ENCODE measurements at places on chromosomes 11 and 22.
A peak's percentile ranks its signal among the peaks of the same experiment; 100 is the strongest.

DNA sequence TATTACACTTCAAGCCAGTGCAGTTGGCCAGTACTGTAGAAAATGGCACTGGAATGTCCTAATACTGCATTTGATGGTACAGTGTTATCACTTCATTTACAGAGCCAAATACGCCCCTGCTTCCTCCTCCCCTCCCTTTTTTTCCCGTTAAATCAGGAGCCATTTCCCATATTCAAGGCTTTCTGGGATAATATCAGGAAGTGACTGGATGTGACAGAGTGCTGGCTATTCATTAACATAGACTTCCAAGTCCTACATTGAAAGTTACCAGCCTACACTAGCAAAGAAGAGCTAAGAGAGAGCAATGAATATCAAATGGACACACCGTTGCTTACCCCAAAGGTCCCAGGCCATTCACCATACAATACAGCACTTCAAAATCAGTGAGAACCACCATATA, 32.1 kb upstream of the ABCC8 start:
- DNase-seq, result no peak

DNA sequence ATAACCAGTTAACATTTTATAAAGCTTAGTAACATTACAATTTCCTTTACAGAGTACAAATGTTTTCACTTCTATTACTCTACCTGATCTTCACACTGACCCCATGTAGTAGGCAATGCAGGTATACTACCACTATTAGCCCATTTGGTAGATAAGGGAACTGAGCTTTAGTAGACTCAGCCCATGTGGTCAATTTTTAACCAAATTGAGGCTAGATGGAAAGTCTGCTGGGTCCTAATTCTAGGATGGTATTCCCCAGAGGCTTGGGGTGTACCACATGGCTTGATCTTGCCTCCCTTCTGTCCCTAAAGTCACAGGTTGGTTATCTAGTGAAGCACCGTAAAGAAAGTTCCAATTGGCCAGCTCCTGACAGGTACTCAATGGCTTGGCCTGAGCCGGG, 48.2 kb downstream of the NRXN2 start:
- no peak for DNase-seq

GRCh38 chr22:41052661-41053490, 39.5 kb upstream of the EP300 start:
- no peak for DNase-seq

- DNase-seq, result no peak
Observed at GRCh38 chr11:124519850-124520549, 23.5 kb downstream of the OR8B12 start.

GRCh38 chr11:111520560-111520959, 6.0 kb downstream of the HOATZ start:
- DNase-seq, result no peak

- DNase-seq, result no peak
Observed at GRCh38 chr11:75365711-75366181, 14.3 kb upstream of the ARRB1 start.

DNA sequence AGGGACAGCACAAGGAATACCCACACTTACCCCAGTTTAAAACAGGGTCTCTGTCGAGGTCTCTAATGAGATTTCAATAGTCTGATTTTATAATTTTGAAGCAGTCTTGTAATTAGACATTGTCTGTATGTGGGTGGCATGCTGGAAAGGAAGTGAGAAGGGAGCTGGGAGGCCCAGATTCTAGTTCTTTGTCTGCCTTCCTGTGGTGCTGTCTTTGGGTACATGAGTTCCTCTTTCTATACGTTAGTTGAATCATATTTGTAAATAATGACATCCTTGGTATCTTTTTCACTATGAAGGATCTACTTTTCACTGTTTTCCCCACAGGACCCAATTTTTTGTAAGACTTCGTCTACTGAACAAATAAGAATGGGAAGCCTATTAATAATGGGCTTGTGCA, 42.0 kb upstream of the TENM4 start:
- DNase-seq, result no peak

GRCh38 chr11:12469451-12469850, 92.1 kb downstream of the PARVA start:
- no peak for DNase-seq

DNA sequence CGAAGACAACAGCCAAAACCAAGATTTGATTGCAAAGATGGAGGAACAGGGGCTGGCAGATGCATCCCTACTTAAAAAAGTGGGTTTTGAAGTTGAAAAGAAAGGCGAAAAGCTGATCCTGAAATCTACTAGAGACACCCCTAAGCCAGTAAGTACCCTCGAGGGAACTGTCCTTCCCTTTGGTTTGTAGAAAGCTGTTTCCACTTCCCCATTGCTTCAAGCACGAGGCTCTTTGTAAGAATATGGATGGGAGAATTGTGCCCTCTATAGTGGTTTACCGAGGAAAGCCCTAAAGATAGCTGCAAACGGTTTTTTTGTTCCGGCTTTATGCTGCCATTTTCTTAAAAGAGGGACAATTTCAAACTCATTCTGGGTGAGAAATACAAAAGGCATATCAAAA, 133.9 kb downstream of the WNT7B start:
- no peak for DNase-seq

GRCh38 chr11:33040033-33040861, 875 bp downstream of the TCP11L1 start:
- DNase-seq, result peak; percentile 9

DNA sequence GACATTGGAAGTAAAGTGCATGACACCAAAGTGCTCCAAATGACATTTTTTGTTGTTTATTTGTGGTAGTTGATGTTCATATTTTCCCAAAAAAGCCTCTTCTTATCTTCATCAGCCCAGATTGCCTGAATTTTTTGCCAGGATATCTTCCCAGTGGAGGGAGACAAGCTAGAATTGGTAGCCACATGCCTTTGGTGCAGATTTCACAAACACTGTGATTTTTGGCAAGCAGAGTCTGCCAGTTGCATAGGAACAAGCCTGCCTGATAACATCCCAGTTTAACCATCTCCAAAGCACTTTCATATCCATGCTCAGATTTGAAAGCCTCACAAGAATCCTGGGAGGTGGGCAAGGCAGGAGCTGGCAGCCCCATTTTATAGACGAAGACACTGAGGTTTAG, 102.3 kb upstream of the SYT13 start:
- no peak for DNase-seq

DNA sequence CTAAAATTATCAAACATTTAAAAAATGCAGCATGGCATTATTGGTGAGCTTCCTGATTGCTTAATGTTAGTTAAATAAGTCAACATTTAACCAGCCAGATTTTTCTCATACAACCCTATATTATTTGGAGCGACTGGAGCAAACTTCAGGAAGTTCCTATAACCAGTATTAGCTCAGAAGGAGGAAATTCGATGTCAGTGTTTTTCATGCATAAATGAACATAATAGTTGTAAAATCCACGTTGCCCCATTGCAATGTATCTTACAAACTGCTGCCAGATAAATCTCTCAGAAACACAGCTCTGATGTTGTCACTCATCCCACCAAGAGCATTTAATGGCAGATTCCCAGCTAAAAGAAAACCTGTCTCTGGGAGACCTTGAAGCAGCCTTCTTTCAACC, 278.5 kb downstream of the CASP12 start:
- no peak for DNase-seq

DNA sequence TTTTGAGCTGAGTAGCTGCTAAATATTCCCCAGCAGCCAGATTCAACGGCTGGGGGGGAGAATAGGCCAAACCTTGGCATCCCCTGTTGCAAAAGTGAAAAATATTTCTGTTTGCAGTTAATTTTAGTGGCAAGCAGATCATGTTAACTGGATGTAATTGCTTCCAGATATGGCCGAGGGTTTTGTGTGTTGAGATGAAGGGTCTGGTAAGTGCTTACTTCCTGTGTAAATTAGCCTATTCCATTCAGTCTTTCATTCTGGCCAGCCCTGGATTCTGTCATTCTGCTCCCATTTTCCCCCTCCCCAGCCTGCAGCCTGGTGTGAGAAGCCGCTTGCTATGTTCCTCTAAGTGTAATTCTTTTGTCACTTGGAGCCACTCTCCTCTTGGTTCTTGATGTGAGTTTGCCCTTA, 17.4 kb downstream of the ZBTB16 start:
- no peak for DNase-seq

DNA sequence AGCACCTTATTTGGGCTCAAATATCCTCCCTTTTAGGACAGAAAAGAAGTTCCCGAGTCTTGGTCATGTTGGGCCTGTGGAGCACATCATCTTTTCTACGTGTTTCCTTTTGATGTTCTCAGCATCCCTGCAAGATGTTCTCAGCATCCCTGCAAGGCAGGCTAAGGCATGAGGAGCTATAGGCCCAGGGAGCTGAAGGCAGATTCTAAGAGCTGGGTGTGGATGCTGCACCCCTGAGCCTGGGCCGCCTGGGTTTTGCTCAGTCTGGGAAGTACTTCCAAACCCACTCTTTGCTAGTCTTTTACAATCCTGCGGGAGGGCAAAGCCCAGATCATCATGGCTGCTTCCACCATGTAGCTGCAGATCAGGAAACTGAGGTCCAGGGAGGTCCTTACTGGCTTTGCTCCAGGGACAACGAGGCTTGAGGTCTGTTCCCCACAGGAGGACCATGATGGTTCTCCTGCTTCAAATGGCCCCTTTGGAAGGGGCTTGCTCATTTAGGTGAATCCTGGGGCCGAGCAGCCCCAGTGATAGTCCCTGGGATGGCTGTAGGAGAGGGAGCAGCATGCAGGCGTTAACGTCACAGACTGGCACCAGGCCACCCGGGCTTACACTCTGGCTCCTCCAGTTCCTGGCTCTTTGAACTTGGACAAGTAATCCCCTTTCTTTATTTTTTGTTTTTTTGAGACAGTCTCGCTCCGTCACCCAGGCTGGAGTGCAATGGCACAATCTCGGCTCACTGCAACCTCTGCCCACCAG, 10.6 kb downstream of the LRRC75B start:
- DNase-seq, result no peak

DNA sequence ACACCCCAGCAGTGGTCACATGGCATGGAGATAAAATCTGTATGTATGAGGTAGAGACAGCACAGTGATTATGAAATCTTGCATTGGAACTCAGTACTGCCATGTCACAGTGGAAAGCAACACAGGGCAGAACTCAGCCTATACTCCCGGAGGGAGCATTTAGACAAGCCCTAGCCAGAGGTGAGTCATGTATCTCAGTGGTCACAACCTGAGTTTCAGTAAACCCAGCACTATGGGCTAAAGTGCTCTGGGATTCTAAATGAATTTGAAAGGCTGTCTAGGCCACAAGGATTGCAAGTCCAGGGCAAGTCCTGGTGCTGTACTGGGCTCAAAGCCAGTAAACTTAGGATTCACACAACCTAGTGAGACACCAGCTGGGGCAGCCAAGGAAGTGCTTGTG, 1717.1 kb upstream of the RAG2 start:
- no peak for DNase-seq

DNA sequence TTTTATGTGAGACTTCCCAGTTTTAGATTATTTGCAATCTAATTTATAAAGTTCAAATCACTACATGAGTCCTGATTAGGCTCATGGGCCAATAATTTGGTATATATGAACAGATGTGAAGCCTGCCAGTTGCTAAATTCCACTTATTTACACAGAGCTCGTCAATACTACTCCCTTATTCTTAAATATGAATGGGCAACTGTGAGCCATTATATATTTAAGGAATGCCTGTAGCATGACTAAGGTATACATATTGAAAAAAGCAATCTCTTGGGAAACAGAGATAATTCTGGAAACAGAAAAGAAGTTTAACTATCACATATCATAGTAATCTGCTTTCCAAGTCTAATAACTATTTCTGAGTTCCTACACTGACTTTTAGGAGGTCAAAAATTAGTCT, 27.0 kb downstream of the RBMXL2 start:
- DNase-seq, result no peak

- DNase-seq, result no peak
Observed at GRCh38 chr22:23531966-23532705, 48.0 kb downstream of the IGLL1 start.

DNA sequence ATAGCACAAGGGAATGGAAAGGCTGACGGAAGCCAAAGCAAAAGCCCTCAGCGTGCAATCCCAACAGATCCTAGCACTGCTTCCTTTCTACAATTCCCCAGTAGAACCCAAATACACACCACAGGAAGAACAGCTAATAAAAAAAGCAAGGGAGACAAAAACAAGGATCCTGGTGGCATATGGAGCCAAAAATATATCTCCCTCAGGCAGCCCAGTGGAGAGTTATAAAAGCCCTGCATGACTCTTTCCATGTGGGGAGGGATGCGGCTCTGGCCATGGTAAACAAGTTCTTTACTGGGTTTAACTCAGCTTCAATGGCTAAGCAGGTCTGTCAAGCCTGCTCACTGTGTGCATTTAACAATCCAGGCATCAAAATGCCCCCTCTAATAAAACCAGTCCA, 88.1 kb downstream of the PIWIL4 start:
- DNase-seq, result no peak

All from T-helper 2 cell (primary cell).